Hematopoietic multipotent progenitor cell (in vitro differentiated cells): ENCODE measurements at places on chromosomes 12 and 14. TPM values are rescaled to one million over a fixed set of nuclear protein-coding genes. Genes with fewer than 3 reads are reported as not detected.

DNA sequence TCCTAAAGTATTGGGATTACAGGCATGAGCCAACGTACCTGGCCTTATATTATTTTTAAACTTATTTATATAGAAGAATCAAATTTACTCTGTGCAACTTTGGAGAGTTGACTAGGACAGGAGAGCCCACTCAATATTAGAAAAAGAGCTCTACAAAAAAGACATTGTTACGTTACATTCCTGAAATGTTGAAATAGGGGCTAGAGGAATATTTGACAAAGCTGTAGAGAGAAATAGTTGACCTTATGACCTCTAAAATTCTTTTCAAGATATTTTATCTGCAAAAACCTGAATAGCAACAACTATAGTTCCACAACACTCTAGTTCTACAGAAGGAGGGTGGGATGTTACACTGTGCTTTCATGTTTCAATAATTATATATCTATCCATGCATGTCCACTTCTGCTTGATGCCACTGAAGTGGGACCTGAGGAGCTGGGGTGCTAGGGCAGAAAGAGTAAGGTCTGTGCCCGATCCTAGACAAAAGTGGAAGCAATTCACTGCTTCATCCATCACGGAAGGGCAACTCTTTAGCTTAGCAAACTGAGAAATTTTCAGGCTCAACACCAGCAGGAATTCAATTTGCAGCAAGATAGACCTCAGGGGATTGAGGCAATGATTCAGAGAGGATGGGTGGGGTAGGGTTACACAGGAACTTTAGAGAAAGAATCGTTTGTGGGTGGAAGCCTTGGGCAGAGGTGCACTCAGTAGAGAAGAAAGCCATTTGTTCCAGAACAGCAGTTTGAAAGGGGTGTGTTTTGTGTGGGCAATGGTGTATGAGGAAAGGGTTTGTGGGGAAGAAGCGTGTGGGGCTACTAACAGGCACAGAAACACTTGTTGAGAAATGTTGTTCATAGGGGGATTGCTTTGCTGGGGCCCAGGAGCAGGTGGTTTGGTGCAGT is 16.0 kb upstream of the RNASE10 start:
- no peak for DNase-seq

- DNase-seq, result no peak
These were observed 196.8 kb upstream of the NEDD1 start for GRCh38 chr12:96710127-96710745.

DNA sequence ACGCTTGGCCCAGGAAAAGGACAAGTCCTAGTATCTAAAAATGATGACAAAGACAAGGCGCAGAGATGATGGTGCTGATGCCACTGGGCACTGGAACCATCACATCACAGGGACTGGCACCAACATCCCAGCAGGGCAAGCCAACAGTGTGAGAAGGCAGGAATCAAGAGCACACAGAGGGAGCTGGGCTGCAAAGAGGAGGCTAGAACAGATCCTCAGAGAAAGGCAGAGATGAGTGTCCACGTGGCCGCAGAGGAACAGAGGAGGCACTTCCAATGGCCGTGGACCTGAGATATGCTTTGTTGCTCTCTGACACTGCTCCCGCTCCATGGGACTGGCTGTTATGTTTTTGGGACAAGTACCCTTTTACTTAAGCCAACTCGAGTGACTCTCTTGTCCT is 17.9 kb downstream of the FOXN3 start:
- DNase-seq, result no peak

GRCh38 chr12:118033323-118033722 is 16.8 kb downstream of the RFC5 start:
- DNase-seq, result no peak

GRCh38 chr12:64545081-64545382 is 65.3 kb upstream of the RASSF3 start:
- no peak for DNase-seq

The RHOJ gene
- total RNA-seq, result not detected

The SPIC gene
- not detected for total RNA-seq
